ENCODE measurements at places on chromosomes 6 and 20.

GRCh38 chr20:9053108-9053507, 15.8 kb upstream of the PLCB4 start:
- no peak for DNase-seq

DNA sequence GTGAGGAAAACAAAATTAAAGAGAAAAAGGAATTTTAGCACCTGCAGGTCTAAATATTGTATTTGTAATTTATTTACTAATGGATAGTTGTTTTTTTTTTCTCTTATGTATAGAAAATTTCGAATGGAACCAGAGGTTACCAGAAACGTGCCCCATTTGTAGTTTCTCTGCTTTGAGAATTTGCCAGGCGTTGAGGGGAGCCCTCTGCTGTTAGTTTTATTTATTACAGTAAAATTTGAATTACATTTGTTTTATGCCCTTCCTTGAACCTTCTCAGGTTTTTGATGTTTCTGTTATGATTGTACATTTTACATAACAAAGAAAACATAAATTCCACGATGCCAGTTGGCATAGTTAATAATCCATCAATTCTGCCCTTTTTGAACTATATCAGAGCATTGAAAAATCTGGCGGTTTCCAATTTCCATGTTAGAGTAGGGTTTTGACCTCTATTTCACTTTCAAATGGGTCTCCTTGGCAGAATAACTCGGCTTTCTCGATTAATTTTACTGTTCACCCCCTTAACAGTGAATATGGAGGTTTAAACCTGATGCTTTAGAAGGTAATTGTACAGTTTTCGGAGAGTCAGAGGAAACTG, 35.1 kb upstream of the RFPL4B start:
- DNase-seq: peak; percentile 4

DNA sequence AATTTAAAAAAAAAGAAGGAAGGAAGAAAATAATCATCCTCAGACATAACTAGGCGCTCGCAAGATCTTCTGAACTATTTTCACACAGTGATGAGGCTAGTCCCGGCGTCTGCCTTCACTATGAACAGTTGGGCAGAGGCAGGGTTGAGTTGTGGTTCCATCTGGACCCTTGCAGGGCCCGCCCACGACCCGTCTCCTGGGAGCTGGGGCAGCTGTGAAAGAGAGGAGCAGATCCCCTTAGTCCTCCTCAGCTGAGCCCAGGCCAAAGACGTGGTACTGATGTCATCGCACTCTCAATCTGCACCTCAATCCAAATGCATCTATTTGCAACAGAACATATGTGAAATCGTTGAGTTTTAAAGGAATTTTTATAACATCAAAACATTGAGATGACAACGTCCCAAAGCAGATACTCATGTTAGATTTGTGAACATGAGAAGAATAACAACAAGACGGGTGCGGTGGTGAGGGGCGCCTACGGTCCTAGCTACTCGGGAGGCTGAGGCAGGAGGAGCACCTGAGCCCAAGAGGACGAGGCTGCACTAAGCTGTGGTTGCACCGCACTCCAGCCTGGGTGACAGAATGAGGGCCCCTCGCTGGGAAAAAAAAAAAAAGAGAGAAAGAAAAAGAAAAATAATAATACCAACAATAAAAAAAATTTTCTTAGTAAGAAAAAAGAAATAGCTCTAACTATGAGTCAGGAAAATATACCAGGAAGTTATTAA, 15.3 kb downstream of the TCFL5 start:
- no peak for DNase-seq

- no peak for DNase-seq
These were observed 2.4 kb downstream of the NKX2-2 start for GRCh38 chr20:21511485-21511849.

GRCh38 chr6:132228894-132229293, 172.4 kb downstream of the MOXD1 start:
- DNase-seq: no peak

DNA sequence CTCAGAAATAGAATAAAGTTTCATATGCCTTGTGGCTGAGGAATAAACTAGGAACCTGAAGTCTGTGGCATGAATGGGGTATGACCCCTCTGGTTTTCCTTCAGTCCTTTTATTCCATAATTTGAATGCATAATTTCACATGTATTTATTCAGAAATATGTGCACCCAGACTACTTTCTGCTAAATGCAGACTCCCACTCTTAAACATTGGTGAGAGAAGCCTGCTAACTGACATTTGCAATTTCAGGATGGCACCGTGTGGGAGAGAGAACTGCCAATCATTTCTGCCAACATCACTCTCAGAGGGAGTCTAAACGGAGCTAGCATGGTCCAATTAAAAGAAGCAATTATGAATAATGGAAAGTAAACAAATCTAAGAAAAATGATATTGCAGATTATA, 141.3 kb downstream of the ADGRB3 start:
- DNase-seq: no peak

- DNase-seq: no peak
These were observed 60.9 kb downstream of the IRF4 start for GRCh38 chr6:452301-453067.

DNA sequence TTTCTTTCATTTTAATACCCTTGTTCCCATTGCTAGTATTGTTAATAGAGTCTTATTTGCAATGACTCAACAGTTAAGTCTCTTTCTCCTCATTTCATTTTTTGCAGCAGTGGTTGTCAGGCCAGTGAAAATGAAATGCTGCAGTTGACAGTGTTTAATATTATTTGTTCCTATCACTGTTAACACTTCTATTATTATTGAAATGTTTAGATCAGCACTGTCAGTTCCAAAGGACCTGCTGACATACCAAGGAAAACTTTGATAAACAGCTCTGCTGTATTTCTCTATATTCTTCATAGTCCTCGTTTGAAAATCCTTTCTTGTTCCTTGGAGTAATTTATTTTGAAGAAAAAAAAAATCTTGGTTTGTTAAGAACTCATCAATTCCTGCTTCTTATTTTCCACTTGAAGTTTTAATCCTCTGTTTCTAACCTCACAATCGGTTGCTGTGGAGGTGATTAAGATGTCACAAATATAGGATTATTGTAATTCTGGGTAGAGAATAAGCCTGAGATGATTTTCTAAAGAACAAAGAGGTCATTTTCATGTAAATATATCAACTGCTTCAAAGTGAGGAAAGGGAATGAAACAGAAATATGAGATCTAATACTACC, 1065.9 kb upstream of the CITED2 start:
- no peak for DNase-seq

- no peak for DNase-seq
These were observed 322.0 kb upstream of the SOX4 start for GRCh38 chr6:21271428-21272155.

- DNase-seq: no peak
These were observed 338.3 kb upstream of the NT5E start for GRCh38 chr6:85111481-85112011.

DNA sequence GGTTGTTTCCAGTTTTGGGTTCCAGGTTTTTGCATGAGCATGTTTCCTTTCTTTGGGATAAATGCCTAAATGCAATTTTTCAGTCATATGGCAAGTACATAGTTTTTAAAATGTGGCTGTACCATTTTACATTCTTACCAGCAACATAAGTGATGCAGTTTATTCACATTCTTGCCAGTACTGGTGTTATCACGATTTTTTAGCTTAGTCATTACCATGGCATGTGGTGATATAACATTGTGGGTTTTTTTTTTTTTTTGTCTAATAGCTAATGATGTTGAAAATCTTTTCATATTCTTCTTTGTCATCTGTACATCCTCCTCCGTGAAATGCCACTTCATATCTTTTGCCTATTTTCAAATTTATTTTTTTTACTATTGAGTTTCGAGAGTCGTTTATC, 2.9 kb upstream of the TDRD6 start:
- DNase-seq: no peak

- no peak for DNase-seq
These were observed 25.8 kb downstream of the B4GALT5 start for GRCh38 chr20:49687595-49688567.

DNA sequence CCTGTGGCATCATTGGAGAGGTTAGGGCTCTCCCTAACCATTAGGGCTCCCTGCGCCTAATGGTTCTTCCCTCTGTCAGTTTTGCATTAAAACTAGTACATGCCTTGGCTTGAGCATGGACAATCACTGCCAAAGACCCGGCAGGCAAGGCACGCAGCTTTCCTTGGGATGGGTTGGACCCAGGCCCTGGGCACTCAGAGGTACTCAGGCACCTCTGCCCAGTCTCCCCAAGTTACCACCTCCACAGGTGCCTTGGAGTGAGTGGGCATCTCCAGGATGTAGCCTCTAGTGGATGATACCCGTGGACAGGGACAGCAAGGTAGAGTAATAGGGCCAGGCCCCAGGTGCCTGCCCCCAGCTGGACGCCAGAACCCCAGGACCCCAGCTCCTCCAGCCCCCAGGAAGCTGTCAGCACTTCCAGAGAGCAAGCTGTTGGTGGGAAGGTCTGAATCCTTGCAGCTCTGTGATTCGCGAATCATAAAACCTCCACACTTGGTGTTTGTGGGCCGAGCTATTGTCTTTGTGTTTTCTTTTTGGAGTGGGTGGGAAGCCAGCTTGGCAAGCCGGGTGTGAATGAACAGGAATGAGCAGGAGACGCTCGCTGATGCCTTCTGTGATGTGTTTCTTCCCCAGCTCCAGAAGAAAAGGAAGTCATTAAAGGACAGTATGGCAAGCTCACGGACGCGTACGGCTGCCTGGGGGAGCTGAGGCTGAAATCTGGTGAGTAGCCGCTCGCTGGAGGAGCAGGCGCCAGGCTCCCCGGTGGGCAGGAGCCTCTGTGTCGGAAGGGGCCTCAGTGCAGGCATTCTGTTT, 35.1 kb downstream of the SYNJ2 start:
- DNase-seq: no peak

DNA sequence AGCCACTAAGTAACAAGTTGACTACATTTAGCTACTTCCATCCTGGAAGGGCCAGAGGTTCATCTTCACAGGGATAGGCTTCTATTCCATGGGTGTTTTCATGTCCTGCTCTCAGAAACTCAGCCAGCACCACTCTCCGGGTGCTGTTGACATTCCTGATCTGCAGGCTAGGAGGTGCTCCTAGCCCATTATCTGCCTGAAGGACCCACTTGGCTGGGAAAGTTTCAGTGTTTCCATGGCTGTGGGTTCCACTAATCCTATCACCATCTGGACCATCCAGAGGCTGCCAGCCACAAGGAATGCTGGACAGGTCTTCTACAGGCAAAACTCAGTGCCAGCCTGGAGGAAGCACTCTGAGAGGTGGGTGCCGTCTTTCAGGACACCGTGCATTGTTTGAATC, 45.2 kb downstream of the HLA-G start:
- DNase-seq: no peak

DNA sequence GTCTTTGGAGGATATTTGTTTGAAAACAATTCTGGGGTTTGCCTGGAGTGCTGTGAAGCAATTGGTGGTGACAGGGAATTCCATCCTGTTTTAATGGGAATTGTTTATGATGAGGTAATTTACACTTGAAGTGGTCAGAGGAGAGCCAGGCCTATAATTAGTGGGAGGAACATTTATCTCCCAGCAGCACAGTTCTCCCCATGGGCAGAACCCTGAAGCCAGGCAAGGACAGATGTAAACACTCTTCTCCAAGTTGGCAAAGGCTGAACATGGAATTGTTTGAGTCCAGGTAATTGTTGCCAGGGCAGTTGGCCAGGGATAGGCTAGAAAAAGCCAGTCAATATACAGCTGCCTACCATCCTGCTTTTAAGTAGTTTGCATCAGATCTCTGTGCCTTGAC, 789.7 kb downstream of the FRK start:
- DNase-seq: no peak

- DNase-seq: peak; percentile 46
These were observed 1.2 kb upstream of the ZNFX1 start for GRCh38 chr20:49278818-49279676.

DNA sequence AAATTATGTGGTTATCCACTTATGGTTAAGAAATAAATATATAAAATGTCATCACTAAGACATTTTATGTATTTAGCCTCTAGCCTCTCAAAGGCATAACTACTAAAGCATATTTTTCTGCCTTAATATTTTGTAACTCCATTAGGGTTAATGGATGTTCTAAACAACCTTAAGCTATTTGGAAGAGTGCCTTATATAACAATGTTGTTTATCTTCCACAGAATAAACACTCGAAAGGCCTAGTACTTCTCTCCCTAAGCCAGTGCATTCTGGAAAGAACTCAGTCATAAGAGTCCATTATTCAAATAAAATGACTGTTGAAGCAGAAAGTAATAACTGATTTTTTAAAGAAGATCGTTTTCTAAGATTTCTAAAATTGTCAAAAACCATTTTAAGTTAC, 15.0 kb upstream of the PRIM2 start:
- no peak for DNase-seq

DNA sequence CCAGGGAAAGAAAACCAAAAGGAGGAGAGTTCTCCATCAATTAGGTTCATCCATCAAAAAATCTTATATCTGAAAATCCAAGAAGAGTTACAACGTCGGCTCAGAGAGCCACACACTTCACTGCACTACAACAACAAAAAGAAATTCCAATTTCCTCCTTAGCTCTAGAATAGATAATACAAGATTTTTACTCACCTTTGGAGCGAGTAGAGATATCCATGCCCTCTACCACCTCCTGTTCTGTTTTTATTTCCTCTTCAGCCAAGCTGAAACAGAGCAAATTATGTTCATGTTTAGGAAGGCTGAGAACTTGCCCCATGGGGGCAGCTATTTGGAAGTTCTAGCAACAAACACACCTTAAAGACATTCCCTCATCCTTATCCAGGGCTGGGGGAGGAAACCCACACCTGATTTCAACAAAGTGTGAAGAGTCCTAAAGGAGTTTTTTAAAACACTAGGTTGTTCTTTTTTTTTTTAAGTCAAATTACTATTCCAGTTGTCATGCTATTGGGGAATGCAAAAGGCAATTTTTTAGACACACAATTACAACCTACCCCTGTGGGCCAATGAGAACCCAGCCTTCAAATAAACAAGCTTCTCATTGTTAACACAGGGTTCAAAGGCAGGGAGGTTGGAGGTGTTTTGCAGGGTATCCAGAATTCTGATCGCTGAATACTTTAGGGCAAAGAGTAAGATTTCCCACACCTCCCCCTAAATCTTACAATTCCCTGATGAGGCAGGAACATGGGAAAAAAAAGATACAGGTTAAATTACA, 8.7 kb downstream of the ZMYND8 start:
- DNase-seq: no peak

DNA sequence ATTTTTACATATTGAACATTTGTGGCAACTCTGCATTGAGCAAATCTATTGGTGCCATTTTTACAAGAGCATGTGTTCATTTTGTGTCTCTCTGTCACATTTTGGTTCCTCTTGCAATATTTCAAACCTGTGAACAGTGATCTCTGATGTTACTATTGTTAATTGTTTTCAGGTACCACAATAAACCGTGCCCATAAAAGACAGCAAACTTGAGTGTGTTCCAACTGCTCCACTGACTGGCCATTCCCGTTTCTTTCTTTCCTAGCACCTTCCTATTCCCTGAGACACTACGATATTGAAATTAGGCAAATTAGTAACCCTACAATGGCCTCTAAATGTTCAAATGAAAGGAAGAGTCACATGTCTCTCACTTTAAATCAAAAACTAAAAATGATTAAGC, 79.6 kb downstream of the REV3L start:
- DNase-seq: no peak

GRCh38 chr20:6765469-6766058, 1.9 kb upstream of the BMP2 start:
- DNase-seq: peak; percentile 43

GRCh38 chr20:33291416-33291815, 8.4 kb downstream of the BPIFB1 start:
- no peak for DNase-seq
